ENCODE measurements at places on chromosomes 7 and 10.

GRCh38 chr10:6128087-6128486 lies 39.3 kb downstream of the RBM17 start:
- no peak for DNase-seq

DNA sequence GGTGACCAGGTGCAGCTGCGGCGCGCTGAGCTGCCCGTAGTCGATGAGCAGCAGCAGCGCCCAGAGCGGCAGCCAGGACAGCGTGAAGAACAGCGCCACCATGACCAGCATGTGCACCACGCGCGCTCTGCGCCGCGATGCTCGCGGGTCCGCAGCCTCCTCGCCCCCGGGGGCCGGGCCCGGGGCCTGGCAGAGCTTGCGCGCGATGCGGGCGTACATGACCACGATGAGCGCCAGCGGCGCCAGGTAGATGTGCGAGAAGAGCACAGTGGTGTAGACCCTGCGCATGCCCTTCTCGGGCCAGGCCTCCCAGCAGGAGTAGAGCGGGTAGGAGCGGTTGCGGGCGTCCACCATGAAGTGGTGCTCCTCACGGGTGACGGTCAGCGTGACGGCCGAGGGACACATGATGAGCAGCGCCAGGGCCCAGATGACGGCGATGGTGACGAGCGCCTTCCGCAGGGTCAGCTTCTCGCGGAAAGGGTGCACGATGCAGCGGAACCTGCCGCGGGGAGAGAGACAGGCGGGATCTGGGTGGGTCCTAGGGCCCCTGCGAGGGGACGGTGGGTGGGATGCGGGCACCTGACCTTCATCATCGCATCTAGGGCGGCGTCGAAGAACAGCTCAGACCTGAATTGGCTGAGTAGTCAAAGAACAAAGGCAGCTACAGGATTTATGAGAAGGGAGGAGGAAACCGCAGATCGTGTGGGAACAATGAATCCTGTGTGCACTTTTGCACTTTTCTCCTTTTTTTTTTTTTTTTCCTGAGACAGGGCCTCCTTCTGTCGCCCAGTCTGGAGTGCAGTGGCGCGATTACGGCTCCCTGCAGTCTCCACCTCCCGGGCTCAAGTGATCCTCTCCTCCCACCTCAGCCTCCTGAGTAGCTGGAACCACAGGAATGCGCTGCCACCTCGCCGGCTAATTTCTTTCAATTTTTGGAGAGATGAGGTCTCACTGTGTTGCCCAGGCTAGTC lies 22.4 kb upstream of the PPA1 start:
- DNase-seq: no peak

DNA sequence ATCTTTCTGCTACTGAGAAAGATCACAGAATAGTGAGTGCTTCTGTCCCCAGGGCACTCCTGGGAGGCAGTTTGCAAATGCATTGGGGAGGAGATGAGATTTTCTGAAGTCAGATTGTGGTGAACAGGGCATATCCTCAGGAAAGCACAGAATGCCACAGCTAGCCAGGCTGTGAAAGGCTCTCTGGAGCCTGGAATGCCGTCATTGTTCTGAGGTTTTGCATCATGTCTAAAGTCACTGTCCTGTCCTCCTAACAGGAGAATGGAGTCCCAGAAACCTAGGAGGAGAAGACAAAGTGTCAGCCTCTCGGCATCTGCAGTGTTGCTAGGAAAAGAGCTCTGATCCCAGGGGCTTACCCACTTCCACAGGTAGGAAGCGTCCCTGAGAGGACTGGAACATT lies 69.2 kb upstream of the IGFBP3 start:
- DNase-seq: no peak

GRCh38 chr10:55630491-55631056 lies 730.5 kb downstream of the ZWINT start:
- DNase-seq: no peak

DNA sequence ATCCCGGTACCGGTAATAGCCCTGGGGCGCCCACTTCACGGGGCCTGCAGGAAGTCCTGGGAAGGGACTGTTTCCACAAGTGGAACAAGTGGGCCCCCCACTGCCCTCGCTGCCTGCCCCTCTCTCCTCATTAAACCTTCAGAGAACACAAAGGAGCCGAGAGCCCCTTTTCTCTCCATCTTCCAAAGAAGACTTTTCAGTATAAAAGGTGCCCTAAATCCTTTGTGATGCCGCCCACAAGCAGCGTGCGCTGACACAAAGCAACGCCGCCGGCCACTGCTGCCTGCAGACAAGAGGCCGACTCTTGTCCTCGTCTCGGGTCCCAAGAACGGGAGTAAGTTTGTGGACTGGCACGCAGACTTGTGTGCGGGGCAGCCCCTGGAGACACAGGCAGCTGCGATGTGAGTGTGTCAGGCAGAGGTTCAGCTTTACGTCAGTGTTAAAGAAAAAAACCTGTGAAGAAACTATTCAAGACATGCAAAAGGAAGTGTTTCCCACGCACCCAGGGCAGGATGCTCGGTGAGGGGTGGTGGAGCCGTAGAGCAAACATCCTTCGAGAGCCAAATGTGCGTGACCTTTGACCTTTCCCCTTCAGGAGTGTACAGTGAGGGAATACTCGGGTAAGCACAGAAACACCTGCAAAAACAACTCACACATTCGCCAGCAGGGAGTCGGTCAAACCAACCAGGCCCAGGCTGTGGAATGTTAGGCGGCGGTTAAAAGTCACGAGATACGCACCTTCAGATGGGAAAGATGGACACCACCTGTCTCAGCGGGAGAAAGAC lies 118.2 kb downstream of the VIPR2 start:
- no peak for DNase-seq

DNA sequence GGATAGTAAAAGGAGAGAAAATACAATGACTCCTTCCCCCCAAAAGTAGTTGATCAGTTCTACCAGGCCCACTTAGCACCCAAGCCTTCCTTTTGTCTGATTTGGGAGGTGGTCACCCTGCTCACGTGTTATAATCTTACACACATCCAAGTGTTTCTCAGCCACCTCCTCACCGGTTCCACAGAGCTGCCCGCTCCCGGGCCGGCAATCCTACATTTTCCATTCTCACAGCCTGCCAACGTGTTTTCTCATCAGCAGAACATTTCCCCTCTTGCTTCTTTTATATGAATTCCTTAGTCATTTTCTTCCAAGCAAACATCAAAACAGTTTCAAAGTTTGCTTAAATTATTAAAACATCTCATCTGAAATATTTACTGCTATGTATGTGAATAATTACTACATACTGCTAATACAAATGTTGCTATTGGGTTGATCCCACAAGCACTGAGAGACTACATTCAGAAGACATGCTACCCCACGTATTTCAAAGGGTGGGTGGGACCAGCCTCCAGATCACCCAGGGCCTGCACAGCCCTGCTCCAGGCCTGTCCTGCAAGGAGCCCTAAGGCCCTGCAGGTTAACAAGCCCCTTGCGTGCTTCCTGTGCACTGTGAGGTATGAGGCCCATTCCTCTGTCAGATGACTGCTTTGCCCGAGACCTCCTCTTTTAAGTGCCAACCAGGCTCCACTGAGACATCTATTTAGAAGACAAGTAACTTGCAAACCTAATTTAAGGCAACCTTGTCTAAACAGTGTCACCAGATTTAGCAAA lies 75.3 kb downstream of the GRB10 start:
- DNase-seq: no peak

- no peak for DNase-seq
Measured at GRCh38 chr10:12180221-12180974, 15.3 kb downstream of the NUDT5 start.

GRCh38 chr7:153529651-153530165 lies 522.5 kb upstream of the DPP6 start:
- DNase-seq: no peak

- no peak for DNase-seq
Measured at GRCh38 chr7:83413831-83414230, 235.1 kb downstream of the SEMA3E start.

- no peak for DNase-seq
Measured at GRCh38 chr10:68989317-68989990, 851 bp downstream of the KIFBP start.

- no peak for DNase-seq
Measured at GRCh38 chr7:150900675-150901074, 48.4 kb downstream of the AOC1 start.

- DNase-seq: no peak
Measured at GRCh38 chr10:45150997-45151396, 150.3 kb downstream of the ZNF22 start.

- no peak for DNase-seq
Measured at GRCh38 chr10:43424416-43424815, 12.5 kb upstream of the ZNF487 start.

GRCh38 chr7:36925207-36925606 lies 200.9 kb upstream of the AOAH start:
- no peak for DNase-seq

DNA sequence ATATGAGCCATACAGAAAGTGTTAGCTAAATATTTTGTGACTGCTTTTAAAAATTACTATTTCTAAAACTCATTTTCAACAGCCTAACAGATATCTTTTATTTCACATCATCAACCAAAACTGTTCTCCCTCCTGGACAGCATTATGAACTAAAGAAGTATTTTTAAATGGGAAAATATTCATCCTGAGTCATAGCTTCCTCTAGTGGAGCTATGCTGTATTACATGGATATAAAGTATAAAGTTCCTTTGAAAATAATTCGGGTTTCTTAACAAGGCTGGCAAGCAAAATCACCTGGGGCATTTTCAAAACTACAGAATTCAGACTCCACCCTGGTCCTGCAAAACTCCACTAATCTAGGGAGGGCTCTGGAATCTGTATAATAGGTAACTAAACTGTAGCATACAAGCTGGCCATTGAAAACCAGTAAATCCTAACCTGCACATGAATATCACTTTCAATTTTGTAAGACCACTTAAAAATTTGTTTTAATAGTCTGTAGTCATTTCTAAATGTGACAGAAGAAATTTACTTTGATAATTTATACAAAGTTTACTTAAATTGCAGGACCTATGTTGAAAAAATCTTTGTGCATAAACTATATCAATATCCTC lies 53.5 kb downstream of the SCIN start:
- no peak for DNase-seq

GRCh38 chr7:76507723-76508406 lies 2.5 kb upstream of the UPK3B start:
- DNase-seq: no peak

GRCh38 chr7:143299840-143300239 lies 11.7 kb downstream of the CASP2 start:
- peak; percentile 40 for DNase-seq

- peak; percentile 8 for DNase-seq
Measured at GRCh38 chr7:155002411-155003091, 373 bp downstream of the PAXIP1 start.

- DNase-seq: no peak
Measured at GRCh38 chr10:79029478-79030390, 39.0 kb upstream of the ZMIZ1 start.

GRCh38 chr10:104509981-104510380 lies 131.1 kb upstream of the SORCS3 start:
- no peak for DNase-seq

DNA sequence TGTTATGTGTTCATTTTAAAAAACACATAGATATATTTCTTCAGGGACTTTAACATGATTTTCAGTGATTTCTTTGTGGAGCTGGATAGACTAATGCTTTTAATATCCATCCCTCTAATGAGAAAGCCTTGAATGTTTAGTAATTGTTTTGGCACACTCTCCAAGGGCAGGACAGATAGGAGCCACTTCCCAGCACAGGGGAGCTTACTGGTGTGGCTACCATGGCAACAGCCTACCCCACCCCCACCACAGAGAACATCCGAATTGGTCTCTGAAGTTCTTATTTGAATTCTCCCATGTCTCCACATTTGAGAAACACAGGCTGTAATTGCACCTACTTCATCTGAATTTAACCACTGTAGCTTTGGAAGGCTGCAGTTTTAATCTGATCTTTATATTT lies 87.7 kb downstream of the PRKG1 start:
- DNase-seq: no peak

GRCh38 chr7:15692501-15693020 lies 6.1 kb upstream of the MEOX2 start:
- DNase-seq: no peak

- DNase-seq: no peak
Measured at GRCh38 chr7:101093906-101094305, 8.6 kb downstream of the TRIM56 start.
